ENCODE measurements at places on chromosomes 12 and 14. TPM values are rescaled to one million over a fixed set of nuclear protein-coding genes. Genes with fewer than 3 reads are reported as not detected.

The ANKRD33 gene
- total RNA-seq = not detected

The PRKAG1 gene
- total RNA-seq = 65.5 TPM

DNA sequence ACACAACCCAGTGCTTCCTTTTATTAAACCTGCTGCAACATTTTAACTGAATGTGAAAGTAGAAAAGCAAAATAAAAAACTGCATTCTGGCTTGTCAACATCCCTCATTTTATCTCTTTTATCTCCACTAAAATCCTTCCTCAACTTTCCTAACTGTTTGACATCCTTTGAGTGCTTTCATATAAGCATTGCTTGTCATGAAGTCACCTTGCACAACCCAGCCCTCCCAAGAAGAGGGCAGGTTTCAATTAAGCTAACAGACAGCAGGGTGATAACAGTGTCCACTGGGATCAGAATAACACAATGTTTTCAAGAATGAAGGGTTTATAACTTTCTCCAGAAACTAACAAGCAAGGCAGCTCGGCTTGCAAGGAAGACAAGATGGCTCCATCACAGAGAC, 16.3 kb upstream of the TSPAN8 start:
- no peak for DNase-seq

- no peak for DNase-seq
These were observed 3.4 kb downstream of the PTPN6 start for GRCh38 chr12:6954316-6955107.

DNA sequence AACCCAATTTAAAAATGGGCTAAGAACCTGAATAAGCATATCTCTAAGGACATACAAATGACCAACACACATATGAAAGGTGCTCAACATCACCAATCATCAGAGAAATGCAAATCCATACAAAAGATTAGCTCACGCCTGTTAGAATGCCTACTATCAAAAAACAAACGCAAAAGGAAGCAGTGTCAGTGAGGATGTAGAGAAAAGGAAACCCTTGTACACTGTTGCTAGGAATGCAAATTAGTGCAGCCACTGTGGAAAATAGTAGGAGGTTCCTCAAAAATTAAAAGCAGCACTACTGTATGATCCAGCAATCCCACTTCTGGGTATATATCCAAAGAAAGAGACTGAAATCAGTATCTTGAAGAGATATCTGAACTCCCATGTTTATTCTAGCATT, 133.0 kb downstream of the CPNE8 start:
- DNase-seq = no peak

The SYNJ2BP gene
- total RNA-seq = 14.0 TPM

- no peak for DNase-seq
These were observed 176.9 kb downstream of the PRKCH start for GRCh38 chr14:61498303-61498702.

The OVCH1 gene
- total RNA-seq = not detected

The FAM90A1 gene
- total RNA-seq = 0.15 TPM

DNA sequence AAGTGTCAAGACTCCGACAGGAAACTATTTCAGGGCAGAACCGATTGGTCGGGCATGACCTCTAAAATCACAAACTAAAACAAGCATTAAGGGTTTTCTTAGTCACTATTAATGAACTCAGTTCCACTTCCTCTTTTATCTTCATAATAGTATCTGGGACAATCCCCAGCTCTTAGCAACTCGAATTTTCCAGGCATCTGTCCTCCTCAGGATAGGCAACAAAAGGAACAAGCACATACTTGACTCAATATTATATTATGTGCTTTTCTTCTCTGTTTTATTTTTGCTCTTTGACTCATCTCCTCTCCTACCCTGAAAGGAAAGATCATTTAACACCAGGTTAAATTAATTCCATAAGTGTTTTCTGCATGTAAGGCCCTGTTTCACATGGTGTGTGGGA, 638.3 kb upstream of the TBX3 start:
- no peak for DNase-seq

The TGFB3 gene
- total RNA-seq = 1.9 TPM

The TPH2 gene
- total RNA-seq = not detected

GRCh38 chr14:52846591-52846990, 55.2 kb upstream of the GNPNAT1 start:
- DNase-seq = no peak

The AKAP6 gene
- total RNA-seq = 0.62 TPM

DNA sequence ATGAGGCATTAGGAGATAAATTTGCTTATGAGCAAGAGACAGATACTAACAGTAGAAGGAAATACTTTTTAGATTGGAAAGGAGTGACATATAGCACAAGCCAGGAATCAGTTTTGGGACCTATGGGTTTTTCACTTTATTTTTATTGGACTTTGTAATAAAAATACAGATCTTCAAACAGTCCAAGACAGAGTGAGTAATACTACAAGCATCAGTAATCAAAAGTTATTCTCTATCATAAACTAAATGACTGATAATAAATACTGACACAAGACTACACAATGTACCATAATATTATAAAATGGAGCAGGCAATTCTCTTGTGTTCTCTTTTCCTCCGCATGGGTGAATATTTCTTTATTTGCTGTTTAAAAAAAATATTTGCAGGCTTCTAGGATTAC, 85.8 kb downstream of the DERA start:
- no peak for DNase-seq

- DNase-seq = no peak
These were observed 18.1 kb upstream of the IGF1 start for GRCh38 chr12:102498471-102498870.

DNA sequence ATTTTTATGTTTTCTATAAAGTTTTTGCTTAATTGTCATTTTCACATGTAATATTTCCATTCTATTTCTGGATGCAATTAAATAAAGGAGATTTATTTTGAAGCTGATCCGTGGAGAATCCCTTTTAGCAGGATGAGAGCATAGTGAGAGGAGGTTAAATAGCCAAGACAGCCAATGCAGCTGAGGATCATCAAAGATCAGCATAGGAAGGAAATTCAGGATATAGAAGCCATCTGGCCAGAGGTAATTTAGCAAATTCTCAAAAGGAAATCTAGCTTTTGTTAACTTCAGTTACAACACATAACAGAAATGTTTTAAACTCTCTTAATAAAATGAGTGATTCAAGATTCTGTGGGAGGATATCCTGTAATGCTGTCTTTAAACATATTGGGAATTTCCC, 122.8 kb upstream of the PDE3A start:
- DNase-seq = no peak

The SRRM4 gene
- not detected for total RNA-seq

DNA sequence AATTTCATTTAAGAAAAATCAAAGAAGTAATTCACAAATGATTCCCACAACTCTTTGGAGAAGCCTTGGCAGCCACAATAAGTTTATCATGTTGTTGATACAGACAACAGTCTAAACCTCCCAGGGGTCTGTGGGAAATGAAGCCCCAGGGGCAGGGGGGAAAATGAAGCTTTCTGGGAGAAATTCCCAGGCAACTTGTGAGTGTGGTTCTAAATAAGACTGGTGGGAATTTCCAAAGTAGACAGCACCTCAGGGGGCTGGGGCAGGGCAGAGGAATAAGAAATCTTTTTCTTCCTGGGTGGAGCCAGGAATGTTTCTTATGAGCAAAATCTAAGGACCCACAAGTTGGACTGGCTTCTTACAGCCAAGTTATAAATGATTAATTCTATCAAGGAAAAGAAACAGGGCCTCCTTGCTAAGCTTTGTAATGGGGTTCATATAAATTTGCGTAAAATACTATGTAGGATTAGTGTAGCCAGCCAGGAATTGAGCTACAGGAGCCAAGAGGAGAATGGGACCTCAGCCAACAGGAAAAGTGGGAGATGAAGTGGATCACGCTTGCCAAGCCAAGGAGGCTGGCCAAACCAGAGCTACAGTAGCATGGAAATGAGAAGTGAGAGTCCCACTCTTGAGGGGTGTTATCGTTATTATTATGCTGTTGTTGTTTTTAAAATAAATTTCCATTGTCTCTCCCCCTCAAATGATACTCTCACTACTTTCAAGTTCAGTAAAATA, 182.9 kb upstream of the FAR2 start:
- DNase-seq = no peak

- DNase-seq = peak; percentile 13
These were observed 36.5 kb downstream of the LRRC74A start for GRCh38 chr14:76862546-76863282.

DNA sequence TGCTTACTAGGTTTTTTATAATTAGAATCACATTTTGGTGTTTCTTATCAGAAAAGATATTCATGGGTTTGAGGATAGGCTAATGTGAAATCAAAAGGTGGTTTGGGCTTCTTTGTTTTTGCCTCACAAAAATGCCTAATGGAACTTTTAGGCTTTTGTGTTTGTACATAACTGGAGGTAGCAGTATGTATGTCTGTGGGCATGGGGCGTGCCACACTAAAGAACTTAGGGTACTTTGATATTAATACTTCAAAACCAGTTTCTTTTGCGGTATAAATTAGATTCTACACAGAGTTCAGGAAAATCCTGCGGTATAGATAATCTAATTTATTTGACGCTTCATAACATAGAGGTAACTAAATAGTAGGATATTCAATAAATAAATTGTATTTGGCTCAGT, 1.9 kb downstream of the ETV6 start:
- peak; percentile 22 for DNase-seq

DNA sequence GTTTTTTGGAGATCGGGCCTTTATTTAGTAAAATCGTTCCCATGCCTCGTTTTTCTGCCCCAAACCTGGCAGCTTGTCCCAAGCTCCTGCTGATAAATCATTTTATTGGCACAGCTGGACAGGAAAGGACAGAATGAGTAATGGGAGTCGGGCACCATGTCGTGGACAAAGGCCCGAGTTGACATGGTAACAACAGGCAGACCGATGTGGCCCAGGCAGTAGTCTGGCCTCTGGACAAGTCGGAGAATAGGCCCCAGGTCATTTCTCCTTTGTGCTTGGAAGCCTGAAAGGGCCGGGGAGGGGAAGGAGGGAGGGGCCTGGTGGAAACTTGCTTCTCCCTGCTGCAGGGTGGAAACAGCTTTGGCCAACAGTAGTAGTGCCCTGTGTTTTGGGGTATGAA, 234.9 kb downstream of the SUDS3 start:
- DNase-seq = no peak

DNA sequence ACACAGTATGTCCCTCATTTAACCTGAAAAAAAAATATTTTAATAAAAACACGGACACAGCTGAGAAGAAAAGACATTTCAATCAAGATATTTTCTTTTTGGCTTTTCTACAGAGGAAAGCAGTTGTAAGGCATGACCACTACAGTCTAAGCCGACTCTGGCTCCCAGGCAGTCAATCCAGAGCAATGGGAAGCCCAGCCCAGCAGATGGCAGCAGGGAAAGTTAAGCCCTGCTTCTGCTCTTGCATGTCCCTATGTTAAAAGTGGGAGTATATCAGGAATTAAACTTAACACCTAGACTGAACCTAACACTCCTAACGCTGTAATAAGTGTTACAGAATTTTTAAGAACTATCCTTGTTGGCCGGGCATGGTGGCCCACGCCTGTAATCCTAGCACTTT, 19.5 kb upstream of the HAL start:
- no peak for DNase-seq

The CDKL1 gene
- 14.6 TPM for total RNA-seq

DNA sequence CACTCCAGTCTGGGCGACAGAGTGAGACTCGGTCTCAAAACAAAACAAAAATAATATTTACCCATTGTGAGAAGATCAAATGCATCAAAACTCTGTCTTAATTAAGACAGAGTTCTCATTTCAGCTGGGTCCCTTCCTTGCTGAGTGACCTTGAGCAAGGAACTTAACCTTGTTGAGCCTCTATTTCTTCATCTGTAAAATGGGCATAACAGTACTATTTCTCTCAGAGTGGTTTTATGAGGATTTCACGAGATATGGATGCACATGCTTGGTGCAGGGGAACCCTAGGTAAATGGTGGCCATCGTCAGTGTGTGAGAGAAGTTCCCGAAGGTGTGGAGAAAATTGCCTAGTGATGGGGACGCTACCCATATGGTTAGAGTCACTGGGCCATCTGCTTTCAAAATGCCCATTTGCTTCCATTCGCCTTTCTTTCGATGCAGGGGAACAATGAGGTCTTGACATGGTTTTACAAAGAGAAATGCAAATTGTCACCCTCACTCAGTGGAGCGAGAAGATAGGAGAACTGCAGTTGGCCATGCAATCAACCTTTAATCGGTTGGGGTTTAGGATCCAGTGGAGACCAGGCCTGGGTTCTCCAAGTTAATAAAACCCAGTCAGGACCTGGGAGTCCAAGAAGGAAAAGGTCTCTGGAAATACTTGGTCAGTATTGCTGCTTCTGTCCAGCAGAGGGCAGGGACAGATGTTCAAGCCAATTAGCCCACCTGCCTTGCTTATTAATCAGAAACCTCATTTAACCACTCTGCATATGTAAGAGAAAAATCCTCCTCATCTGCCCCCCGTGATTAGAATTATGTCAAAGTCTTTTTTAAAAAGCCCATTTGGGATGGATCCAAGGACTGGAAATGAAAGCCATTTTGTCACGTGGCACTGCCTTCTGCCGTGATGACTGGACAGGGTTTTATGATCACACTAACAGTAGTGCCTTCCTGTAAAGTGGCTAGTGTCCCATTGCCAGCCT, 37.2 kb downstream of the CFAP251 start:
- DNase-seq = no peak

- no peak for DNase-seq
These were observed 65.5 kb downstream of the SVOP start for GRCh38 chr12:108955225-108955835.

GRCh38 chr12:29198901-29199300, 49.8 kb downstream of the FAR2 start:
- DNase-seq = no peak

The VASH1 gene
- total RNA-seq = 2.1 TPM

GRCh38 chr14:59576332-59577294, at the start of gene CCDC175:
CCDC175 (minus strand) TSS chr14:59576812; CDS start chr14:59576775, 37 bp downstream.
- peak; percentile 84 for DNase-seq

GRCh38 chr14:90275820-90276219, 19.5 kb downstream of the PSMC1 start:
- DNase-seq = peak; percentile 6

The RTN1 gene
- not detected for total RNA-seq

- DNase-seq = no peak
These were observed 319.1 kb downstream of the ZFP36L1 start for GRCh38 chr14:68473794-68474193.

The E2F7 gene
- 29.4 TPM for total RNA-seq

- DNase-seq = peak; percentile 27
These were observed 28.1 kb downstream of the CBX5 start for GRCh38 chr12:54251667-54252284.

GRCh38 chr12:61490526-61491498, 769.4 kb upstream of the USP15 start:
- DNase-seq = no peak

The TMEM233 gene
- not detected for total RNA-seq

The FANCM gene
- 15.6 TPM for total RNA-seq

The SDS gene
- not detected for total RNA-seq

DNA sequence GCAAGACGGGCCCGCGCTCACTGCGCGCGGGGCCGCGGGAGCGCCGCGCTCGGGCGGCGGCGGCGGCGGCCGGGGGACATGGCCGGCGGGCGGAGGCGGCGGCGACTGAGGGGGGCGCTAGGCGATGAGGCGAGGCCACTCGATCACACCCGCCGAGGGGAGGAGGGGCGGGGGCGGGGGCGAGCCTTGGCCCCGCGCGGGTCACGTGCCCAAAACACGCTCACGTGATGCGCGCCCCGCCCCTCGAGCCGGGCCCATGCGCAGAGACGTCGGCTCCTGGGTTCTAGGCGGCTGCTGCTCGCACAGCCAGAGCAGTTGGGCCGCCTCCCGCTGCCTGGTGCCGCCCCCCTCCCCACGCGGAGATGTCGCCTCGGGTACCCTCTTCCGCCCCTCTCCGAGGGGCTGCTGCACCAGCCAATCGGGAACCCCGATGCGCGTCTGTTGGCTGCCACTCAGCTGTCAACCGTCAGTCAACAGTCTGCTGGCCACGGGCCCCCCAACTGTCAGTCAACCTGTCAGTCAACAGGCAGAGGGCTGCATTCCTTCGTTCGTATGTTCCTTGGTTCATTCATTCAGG, at the start of gene SPPL3:
SPPL3 (minus strand) TSS at position 162 of the 577 bp plus-strand sequence. CDS start 491 bp downstream, outside the sequence.
- peak; percentile 91 for DNase-seq

Data from activated CD4-positive, alpha-beta T cell treated with anti-CD3 and anti-CD28 coated beads, Interleukin-2, amount 10 ng/mL, durations not matched to agents 7 days and 5 days (primary cell).